ENCODE measurements at places on chromosomes 12 and 14.
A peak's percentile ranks its signal among the peaks of the same experiment; 100 is the strongest.

DNA sequence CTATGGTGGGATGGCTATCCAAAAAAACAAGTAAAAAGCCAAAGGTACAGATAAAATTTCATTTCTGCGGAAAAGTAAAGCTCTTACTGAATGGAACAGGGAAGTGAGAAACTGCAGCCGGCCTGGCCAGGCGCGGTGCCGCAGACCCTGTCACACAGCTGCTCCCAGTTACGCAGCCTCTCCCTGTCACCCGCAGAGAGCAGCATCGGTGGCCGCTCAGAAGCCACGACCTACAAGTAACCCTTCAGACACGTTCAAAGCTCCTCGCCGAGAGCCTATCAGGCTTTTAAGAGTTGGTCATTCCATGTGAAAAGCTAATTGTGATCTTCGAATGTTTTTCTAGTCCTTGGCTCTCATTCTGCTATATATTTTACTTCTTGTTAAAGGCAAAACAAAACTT is 11.0 kb upstream of the ANKLE2 start:
- DNase-seq, result no peak

DNA sequence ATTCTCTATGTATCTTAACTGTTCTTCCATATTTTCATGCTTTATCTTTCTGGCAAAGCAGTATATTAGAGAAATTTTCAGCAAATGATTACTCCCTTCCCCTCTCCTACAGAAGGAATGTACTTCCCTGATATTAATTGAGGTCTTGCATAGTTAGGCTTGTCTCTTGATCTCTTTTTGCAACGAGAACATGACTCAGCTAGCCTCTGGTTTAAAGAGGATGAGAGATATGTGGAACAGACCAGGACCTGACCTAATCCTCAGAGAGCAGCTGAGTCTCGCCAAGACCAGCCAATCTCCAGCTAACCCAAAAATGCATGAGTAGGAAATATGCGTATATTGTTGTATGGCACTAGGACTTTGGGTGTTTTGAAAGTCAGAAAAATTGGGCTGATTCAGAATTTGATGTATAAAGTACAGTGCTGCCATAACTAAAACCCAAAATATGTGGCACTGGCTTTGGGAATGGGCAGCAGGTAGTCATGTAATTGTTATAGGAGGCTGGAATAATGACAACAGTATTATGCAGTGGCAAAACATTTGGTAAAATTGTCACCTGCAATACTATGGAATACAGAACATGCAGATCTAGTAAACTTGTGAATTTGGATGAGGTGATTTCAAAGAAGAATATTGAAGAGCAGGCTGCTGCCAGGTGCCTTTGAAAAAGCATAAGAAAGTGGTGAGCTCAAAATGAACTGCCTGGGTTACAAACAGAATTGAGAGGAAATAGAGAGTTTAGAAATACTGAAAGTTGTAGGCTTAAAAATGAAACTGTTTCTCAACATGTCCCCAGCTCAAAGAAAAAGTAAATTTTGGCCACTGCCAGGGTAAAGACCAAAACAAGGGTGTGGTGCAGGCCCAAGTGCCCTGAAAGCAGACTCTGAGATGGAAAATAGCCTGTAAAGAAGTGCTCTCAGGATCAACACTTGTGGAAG is 9.3 kb upstream of the USP15 start:
- no peak for DNase-seq

- DNase-seq, result no peak
These were observed 4.9 kb downstream of the HNRNPA1 start for GRCh38 chr12:54285150-54286041.

DNA sequence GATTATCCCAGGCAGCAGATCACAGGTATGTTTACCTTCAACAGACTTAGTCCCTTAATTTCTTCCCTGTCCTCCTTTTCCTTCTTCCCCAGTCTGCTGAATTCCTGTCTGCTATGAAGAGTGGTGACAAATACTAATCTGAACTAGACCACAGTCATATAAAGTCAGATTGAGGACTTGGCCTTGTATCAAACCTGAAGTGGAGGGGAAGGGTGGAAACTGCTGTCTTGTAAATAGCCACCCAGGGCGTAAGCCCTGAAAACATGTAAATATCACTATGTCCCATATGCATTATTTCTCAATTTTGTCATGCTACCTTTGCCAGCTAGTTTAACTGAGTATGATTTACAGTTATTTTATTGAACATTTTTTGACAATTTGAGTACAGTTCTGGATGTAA is 368.0 kb downstream of the CCDC91 start:
- no peak for DNase-seq

DNA sequence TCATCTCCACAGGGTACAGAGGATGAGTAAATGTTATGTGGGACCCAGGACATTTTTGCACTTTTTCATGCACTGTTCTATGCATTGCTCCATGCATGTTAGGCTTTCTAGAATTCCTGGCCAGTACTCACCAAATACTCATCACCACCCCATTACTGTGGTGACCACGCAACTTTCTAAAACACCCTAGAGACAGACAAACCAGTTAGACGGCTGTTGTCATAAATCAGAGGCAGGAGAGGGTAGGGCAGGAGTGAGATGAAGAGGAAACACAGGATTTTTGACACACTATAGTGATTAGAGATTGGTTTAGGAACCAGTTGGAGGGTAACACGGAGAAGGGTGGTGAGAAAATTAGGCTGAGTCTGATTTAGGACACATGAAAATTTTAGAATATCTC is 59.3 kb downstream of the IFNG start:
- no peak for DNase-seq

GRCh38 chr12:11228296-11228879 is 41.1 kb downstream of the PRB3 start:
- no peak for DNase-seq

- no peak for DNase-seq
These were observed 136.8 kb upstream of the PTPRB start for GRCh38 chr12:70774055-70774454.

DNA sequence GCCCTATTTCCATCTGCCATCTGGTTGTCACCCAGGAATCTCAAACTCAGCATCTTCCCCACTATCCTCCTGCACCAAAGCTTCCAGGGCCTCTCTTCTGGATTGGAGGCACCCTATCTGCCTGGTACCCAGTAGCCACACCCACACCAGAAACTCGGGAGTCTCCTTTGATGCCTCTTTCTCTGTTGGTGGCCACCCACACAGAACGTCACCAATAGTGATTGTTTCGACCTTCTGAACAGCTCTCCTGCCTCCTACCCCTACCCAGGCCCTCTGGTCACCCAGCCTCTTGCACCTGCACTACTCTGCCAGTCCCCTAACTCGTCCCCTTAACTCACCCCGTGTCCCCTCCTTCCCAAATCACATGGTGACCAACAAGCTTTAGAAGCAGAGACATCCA is 95.0 kb downstream of the IRF2BPL start:
- no peak for DNase-seq

DNA sequence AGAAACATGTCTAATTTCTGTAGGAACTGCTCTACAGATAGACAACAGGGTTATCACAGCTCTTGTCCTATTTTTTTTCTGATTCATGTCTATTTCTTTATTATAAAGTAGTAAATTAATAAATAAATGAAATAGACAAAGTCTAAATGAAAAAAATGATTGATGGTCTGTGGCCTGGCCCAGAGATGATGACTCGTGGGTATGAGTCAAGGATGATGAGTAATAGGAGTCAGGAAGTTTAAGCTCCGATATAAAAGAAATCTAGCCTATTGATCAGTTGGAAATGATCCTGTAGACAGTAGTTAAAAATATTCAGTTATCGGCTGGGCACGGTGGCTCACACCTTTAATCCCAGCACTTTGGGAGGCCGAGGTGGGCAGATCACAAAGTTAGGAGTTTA is 90.6 kb upstream of the RTL1 start:
- no peak for DNase-seq

DNA sequence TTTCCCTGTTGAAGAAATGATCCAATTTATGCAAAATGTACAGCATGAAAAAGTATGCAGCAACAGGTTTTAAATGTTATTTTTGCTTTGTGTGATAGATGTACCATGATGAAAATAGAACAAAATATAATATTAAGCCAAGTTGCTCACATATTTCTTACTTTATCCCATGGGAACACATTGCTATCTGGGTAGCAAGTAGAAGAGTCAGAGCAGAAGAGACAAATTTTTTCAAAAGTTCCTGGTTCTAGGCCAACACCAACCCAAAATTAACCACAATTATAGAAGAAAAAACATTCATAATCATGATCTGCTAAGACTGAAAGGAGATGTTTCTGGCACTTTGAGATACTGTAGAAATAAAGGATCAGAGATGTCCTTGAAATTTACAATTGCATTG is 79.9 kb upstream of the SYT10 start:
- no peak for DNase-seq

GRCh38 chr12:76890151-76891143 is 11.6 kb upstream of the CSRP2 start:
- DNase-seq, result no peak

GRCh38 chr14:70292716-70293115 is 66.8 kb downstream of the COX16 start:
- no peak for DNase-seq

DNA sequence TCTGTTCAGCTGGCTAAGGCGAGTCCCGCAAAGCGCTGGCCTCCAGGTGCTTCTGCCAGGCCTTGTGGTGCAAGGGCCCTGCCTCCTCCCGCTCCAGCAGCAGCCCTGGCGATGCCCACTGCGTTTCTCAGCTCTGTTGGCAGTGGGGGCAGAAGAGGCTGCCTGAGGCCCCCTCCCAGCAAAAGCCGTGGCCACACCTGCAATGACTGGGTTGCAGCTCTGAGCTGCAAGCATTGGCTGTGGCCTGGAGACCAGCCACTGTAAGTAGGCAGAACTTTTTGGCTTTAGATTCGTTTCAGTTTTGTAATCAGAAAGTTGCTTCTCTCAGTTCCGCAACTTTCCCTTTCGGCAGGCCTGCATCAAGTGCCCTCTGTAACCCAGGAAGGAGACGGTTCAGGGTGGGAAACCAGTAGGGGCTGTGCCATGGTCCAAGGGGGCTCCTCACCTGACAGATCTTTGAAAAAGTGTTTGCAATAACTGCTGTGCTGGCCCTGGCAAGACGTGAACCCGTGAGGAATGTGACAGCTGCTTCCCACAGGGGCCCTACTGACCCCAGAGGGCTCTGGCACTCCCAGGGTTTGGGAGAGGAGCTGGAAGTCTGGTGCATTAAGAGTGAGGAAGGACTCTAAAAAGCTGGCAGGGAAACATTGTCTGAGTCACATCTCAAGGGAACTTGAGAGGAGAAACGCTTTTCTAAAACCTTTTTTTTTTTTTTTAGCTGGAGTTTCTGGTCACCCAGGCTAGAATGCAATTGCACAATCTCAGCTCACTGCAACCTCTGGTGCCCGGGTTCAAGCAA is 54.5 kb upstream of the MAX start:
- DNase-seq, result peak; percentile 65

DNA sequence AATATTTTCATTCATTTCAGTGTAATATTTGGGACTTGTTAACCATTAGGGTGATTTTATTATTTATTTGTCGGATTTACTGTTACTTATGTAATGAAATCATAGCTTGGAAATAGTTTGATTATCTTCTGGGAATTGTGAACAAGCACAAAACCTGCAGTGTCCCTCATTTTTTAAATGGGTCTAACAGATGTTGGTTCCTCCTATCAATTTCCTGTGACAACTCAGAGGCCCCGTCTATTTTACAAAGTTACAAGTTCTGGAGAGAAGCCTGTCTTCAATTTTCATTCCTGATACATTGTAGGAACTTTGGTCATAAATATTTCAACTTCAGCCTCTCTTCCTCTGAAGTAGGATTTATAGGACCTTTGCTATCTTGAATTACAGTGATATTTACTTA is 101.8 kb upstream of the DNM1L start:
- no peak for DNase-seq

- peak; percentile 96 for DNase-seq
These were observed 2.8 kb downstream of the TNS2 start for GRCh38 chr12:53052419-53053217.

- DNase-seq, result no peak
These were observed 9.7 kb downstream of the TPH2 start for GRCh38 chr12:71948390-71948789.

- DNase-seq, result no peak
These were observed 63.9 kb downstream of the NUAK1 start for GRCh38 chr12:106074706-106075392.

- DNase-seq, result no peak
These were observed 10.0 kb downstream of the CAPZA3 start for GRCh38 chr12:18747895-18748294.

DNA sequence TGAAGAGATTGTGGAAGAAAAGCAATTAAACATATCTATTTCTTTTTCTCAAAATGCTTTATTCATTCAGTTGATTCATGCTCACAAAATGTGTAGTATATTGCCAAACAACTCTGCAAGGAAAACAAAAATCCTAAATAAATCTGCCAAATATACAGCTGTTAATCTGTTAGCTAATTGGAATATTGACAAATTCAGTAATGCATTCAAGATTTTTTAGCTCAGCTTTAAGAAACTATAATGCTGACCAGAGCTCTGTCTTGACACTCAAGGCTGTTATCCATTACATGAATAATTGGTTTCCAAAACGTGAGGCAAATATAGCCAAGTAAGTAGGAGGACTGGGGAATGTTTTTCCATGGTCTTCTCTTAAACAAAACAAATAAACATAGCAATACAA is 146.8 kb downstream of the TMTC2 start:
- DNase-seq, result no peak

GRCh38 chr12:70240673-70241072 is 2.6 kb upstream of the CNOT2 start:
- DNase-seq, result no peak

DNA sequence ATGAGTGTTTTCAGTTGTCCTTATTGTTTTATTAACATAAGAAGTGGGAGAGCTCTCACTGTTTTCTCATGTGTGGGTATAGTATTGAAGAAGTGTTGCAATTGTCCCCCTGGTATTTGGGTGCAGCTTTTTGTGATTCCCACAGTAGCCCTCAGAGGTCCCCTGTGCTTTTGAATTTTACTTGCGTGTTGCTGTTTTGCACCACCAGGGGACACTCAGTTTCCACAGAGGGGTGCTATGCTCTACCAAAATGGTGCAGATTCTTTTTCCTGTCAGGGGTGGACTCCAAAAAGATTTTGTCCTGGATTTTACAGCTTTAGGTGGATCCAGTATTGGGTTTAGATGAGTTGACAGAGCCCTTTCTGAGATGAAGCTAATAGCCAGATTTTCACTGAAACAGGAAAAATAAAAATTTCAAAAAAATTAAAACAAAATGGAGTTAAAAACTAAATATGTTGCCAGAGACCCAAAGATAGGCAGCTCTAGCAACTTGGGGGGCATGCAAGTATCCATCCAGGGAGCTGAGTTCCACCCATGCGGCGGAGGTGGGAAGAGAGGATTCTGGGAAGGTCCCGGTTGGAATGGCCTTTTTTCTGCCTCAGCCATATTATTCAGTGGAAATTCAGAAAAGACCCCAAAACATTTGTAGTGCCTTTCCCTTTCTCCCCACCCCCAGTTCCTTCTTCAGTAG is 50.2 kb downstream of the TTLL5 start:
- DNase-seq, result peak; percentile 27
